ENCODE measurements at places on chromosomes 16 and 17.
A peak's percentile ranks its signal among the peaks of the same experiment; 100 is the strongest.

DNA sequence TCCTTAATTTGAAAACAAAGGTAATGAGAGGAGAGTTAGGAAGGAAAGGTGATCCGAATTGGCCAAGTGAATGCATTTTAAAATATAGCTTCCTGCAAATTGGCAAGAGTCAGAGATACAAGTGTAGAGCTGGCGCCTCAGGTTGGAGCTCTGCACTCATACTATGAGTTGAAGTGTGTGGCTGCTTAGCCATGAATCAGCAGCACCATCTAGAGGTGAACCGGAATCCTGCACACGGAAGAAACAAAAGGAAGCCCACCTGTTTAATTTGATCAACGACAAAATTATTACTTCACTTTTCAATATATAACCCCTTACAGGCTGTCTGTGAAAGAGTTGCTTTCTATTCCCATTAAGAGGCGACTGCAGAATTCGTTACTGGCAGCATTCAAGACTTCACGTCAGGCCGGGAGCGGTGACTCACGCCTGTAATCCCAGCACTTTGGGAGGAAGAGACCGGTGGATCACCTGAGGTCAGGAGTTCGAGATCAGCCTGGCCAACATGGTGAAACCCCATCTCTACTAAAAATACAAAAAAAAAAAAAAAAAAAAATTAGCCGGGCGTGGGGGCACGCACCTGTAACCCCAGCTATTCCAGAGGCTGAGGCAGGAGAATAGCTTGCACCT, 1253.7 kb upstream of the CDH8 start:
- DNase-seq = peak; percentile 57

DNA sequence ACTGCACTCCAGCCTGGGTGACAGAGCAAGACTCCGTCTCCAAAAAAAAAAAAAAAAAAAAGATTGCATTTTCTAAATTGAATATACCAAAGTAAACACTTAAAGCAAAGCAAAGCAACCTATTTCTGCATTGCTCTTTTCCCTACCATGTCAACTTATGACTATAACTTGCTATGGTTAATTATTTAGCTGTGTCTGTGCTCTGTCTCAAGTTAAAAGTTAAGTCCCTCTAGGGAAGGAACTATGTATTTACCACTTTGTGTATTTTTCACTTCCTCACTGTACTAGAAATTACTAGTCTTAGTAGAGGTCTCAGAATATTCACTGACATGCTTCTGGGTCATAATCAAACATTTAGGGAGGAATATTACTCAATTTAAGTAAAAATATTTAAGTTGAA, 711.7 kb upstream of the SOX9 start:
- DNase-seq = no peak

DNA sequence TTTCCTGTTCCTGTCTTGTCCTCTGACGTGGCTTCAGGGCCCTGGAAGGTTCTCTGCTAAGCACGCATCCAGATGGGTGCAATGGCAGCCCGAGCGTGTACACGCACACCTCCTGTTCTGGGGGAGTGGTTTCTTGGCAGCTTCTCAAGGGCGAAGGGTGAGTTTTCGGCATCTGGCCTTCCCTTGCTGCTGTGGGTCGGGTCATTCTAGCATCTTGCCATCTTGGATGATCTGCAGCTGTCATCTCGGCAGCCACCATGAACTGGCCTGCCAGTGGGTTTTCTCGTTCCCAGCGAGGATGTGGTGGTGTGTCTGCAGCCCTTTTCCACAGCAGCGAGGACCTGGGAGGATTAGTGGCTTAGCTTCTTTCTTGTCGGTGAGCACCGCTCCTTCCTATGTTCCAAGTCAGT, 10.6 kb downstream of the MSI2 start:
- no peak for DNase-seq

- DNase-seq = no peak
These were observed 187.7 kb downstream of the LGALS9B start for GRCh38 chr17:20279631-20280030.

Measured in posterior cingulate gyrus (tissue), 11 donors.